ENCODE measurements at places on chromosomes 11 and 22.

DNA sequence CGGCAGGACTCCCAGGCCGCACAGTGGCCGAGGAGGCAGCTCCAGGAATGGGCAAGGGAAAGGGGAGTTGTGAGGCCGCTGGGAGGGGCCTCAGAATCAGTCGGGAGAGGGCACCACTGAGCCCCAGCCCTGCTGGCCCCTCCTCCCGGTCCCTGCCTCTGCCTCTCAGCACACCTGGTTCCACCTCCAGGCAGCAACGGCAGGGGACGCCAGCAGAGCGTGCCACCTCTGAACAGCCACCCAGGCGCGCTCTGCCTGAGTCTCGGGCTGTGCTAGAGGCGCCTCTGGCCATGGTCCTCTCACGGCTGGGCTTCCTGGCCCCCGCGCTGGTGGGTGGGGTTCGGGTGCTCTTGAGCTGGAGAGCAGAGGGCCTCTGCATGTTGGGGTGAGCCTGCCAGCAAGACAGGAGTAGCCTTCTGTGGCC lies 33.0 kb downstream of the MOB2 start:
- no peak for DNase-seq

DNA sequence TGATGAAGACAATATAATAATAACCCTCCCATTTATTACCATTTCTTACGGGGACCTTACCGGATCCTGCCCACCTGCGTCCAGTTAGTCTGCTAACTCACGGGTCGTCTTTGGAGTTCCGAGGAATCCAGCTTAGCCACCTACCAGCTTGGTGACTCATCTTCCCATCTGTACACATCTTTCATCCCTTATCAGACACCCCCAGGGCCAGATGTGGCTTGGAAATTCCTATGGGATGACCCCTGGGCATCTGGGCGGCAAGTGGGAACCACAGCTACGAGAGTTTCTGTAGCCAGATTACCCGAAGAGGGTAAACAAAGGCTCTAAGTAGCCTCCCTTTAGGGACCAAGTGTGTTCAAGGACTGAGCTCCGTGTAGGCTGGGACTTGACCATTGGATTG lies 12.8 kb upstream of the PRR5 start:
- no peak for DNase-seq

GRCh38 chr22:47419239-47419638 lies 656.8 kb downstream of the TBC1D22A start:
- DNase-seq = no peak

- DNase-seq = no peak
These were observed 1.8 kb downstream of the SLC16A8 start for GRCh38 chr22:38081941-38082828.

DNA sequence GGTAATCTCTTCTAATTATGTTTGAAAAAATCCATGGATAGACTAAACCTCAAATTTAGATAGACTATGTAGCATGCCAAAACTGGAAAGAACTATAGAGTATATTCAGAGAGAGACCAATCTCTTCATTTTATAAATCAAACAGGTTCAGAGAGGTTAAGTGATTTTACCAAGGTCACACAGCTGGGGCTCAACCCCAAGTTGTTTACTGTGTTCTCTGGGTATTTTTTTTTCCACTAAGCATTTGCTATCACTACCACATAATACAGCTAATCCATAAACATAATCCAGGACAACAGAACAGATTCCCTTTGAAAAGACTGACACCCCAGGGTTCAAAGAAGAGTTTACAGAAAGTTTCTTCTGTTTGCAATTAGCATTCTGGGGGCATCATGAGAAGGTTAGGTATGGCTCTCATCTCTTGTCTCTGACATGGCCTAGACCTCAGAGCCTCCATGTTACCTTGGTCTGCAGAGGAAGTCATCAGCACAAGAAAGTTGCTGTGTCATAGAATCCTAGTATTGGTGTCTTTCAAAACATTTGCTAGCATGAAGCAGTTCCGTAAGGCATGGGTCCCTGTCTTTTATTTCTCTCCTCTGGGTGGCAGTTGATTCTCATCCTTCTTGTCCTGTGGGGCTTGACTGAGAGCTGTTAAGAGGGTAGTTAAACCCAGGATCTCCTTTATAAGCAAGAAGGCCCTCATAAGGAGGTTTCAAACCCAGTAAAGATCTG lies 94.5 kb upstream of the HSD17B12 start:
- no peak for DNase-seq

GRCh38 chr11:118876286-118876685 lies 7.4 kb upstream of the CXCR5 start:
- no peak for DNase-seq

- DNase-seq = no peak
These were observed 2.0 kb downstream of the CD248 start for GRCh38 chr11:66314561-66315497.

GRCh38 chr11:83051760-83052671 lies 19.7 kb downstream of the RAB30 start:
- no peak for DNase-seq

- DNase-seq = no peak
These were observed 122.5 kb downstream of the WNT11 start for GRCh38 chr11:76083563-76084451.

GRCh38 chr11:3809624-3809928 lies 1.2 kb downstream of the PGAP2 start:
- DNase-seq = no peak
